ENCODE measurements at places on chromosomes 12 and 14. TPM values are rescaled to one million over a fixed set of nuclear protein-coding genes. Genes with fewer than 3 reads are reported as not detected.

DEGS2 gene
- polyA plus RNA-seq = 3.9 TPM

RBM23 gene
- polyA plus RNA-seq = 30.4 TPM

LRRIQ1 gene
- polyA plus RNA-seq = 0.80 TPM

IL26 gene
- not detected for polyA plus RNA-seq

KRT83 gene
- polyA plus RNA-seq = not detected

GRCh38 chr14:99736603-99737371, 52.7 kb downstream of the CYP46A1 start:
- no peaks in the 10 kb centered on the region for H3K27me3 ChIP-seq
- no peak overlapping the region for H3K27ac ChIP-seq
- peaks cover 7% of the 10 kb centered on the region for H3K4me1 ChIP-seq
- H3K4me3 ChIP-seq = no peak overlapping the region
- no peaks in the 10 kb centered on the region for H3K36me3 ChIP-seq

DNA sequence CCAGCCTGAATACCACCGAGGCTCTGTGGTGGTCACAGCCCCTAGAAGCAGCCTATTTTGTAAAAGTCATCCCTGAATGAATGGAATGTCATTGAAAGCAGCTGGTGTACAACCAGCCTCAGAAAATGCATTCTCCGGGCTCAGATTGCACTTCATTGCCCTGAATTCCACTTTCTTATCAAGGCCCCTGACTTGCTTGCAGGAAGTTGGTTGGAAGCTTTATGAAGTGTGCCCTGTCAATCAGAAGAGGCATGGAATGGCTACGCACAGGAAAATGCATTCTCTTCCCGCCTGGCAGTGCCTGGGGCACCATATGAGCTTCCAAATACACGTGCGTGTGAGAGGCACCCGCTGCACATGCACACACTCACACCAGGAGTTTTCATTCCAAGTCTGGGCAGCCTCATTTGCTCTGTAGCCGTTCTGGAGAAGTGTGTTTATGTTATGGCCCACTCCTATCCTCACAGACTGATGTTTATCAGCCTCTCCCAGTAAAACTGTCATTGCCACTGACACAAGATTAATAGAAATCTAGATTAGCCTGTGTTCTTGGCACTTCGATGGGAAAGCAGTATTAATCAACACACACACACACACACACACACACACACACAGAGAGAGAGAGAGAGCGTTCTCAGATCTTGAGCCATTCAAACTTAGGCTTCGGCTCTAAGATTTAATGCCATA, 63.9 kb downstream of the NUAK1 start:
- H3K27ac ChIP-seq = no peak overlapping the region
- no peaks in the 10 kb centered on the region for H3K36me3 ChIP-seq
- no peak overlapping the region for H3K4me3 ChIP-seq
- no peaks in the 10 kb centered on the region for H3K27me3 ChIP-seq
- DNase-seq = no peak

DNA sequence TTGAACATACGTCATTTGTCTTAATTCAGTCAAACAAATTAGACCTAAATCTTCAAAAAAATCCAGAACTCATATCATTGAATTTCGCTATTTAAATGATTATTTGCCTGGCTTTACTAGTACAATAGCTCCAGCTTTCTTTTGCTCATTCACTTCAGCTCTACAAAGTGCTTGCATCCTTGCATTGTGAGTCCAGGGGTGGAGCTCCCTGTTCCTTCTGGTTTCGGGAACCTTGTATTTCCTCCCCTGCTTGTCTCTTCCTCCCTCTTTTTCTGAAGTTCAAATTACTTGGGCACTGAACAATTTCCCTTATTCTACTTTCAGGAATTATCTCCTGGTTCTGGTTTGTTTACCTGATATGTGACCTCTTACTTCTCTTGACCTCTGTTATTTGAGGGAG, 58.1 kb upstream of the KITLG start:
- no peak for DNase-seq
- no peak overlapping the region for H3K4me3 ChIP-seq
- H3K4me1 ChIP-seq = peaks cover 24% of the 10 kb centered on the region
- H3K27me3 ChIP-seq = no peaks in the 10 kb centered on the region

DNA sequence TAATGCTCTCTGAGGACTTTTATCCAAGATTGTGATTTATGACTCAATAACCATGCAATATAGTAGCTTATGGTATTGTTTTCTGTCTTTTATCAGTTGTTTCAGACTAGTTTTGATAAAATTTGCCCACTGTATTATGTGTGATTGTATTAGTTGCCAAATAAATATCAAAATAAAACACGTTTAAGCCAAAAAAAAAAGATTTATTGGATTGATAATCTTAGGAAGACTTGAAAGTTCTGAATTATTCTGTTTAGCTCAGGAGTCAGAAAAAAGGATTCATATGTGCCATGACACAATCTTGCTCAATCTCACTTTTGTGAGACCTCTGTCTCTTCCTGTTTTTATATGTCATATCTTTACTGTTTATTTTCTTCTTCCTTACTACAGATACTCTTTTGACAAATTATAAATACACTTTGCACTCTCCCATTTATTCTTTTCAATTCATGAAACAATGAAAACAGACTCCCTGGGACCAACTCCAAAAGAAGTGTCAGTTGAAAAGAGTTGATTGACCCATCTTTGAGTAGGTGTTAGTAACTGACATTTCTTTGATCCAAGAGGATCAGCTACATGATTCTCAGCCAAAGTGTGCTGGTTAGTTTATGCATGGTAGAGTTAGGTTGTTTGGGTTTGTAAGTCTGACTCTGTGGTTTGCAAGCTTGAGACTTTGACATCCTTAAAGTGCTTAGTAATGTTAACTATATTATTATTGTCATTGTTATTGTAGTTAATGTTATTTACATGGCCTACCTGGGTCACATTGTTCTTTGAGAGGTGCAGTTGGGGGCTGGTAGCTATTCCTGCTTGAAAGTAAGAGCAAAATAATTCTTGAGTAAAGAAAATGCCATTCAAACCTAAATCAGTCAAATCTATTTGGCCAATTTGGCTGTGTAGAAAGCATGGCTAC, 2.5 kb downstream of the OR6C76 start:
- no peak overlapping the region for H3K27ac ChIP-seq
- no peaks in the 10 kb centered on the region for H3K27me3 ChIP-seq
- H3K4me3 ChIP-seq = no peak overlapping the region

- H3K36me3 ChIP-seq = no peaks in the 10 kb centered on the region
- H3K27me3 ChIP-seq = no peaks in the 10 kb centered on the region
- peak; percentile 69 for DNase-seq
- no peak overlapping the region for H3K27ac ChIP-seq
- peak overlapping the region; percentile 53 for H3K4me3 ChIP-seq
Observed at GRCh38 chr14:74257078-74257940, 18.1 kb downstream of the VSX2 start.

- no peaks in the 10 kb centered on the region for H3K27me3 ChIP-seq
- DNase-seq = peak; percentile 43
- no peak overlapping the region for H3K4me3 ChIP-seq
- no peaks in the 10 kb centered on the region for H3K4me1 ChIP-seq
- no peaks in the 10 kb centered on the region for H3K36me3 ChIP-seq
Observed at GRCh38 chr12:46187023-46187422, 81.8 kb downstream of the SLC38A1 start.

DNA sequence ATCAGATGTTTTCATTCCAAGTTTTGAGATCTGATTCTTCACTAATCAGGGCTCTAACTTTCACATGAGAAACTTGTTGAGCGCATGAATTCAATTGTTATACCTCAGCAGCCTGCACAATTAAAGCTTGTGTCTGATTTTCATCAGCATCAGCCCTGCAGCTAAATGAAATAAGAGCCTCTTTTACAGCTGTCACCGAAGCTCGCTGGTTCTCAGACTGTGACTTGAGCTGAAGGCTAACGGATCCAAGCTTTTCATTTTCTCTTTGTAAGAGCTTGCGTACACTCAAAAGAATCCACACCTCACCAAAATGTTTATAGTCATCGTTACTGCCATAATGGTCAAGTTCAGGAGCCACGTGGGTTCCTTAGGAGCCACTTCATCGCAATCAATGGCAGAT, 65.5 kb upstream of the BEGAIN start:
- H3K27ac ChIP-seq = no peak overlapping the region
- no peaks in the 10 kb centered on the region for H3K36me3 ChIP-seq
- no peaks in the 10 kb centered on the region for H3K27me3 ChIP-seq
- peaks cover 16% of the 10 kb centered on the region for H3K4me1 ChIP-seq
- no peak for DNase-seq

DNA sequence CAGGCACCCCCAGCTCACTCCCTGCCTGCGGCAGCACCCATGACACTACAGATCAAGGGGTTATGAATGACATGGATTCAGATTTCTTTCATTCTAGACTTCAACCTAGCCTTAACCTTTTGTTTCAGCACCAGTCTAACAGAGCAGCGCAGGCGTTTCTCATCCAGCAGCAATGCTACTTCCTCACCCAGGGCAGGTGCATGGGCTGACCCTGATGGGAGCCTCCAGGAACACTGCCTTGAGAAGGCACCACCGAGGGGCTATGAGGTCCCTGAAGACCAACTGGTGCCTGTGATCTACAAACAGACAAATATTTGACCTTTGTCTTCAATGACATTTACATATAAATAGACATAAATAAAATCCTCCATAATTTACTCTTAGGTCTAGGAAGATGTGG, 10.8 kb downstream of the CDCA4 start:
- H3K27ac ChIP-seq = no peak overlapping the region
- H3K36me3 ChIP-seq = peaks cover 7% of the 10 kb centered on the region
- no peaks in the 10 kb centered on the region for H3K27me3 ChIP-seq
- no peak overlapping the region for H3K4me3 ChIP-seq
- no peak for DNase-seq

- H3K4me1 ChIP-seq = peaks cover 23% of the 10 kb centered on the region
- H3K36me3 ChIP-seq = no peaks in the 10 kb centered on the region
- no peaks in the 10 kb centered on the region for H3K27me3 ChIP-seq
Observed at GRCh38 chr12:53500142-53500775, 824 bp upstream of the TARBP2 start.

DNA sequence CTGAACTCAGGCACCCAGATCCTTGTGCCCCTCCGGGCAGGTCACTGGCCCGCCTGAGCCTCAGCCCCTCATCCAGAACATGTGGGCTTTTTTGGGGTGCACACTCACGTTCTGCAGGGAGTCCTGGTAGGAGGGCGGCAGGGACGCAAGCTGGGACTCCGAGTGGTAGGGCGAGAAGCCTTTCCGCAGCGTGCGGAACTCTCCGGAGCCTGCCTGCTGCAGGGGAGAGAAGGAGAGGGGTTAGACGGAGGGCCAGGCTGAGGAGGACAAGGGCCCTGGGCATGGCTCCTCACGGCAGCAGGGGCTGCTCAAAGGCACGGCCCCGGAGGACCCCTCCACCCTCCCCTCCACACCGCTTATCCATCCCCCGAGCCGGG, 40.8 kb downstream of the CCNK start:
- H3K27ac ChIP-seq = no peak overlapping the region
- H3K36me3 ChIP-seq = no peaks in the 10 kb centered on the region
- H3K4me1 ChIP-seq = no peaks in the 10 kb centered on the region
- H3K27me3 ChIP-seq = no peaks in the 10 kb centered on the region
- peak; percentile 44 for DNase-seq

DNA sequence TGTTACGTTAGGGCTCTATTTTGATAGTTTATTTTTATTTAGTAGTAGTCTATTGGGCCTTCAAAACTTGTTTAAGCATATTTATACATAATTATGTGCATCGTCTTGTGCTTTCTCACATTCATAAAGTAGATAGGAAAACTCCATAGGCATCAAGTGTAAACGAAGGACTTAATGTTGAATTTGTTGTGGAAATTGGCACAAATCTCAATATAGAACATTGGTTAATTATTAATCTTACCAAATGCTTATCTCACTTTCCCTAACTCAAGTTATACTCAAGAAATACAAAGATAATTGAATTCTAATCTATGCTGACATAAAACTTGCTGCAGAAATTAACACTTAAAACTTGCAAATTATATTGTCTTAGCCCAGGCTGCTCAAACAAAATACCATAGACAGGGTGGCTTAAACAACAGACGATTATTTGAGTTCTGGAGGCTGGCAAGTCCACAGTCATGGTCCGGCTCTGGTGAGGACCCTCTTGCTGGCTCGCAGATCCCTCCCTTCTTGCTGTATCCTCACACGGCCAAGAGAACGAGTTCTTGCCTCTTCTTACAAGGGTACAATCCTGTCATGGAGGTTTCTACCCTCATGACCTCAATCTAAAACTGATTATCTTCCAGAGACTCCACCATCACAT, 18.8 kb downstream of the STYX start:
- no peaks in the 10 kb centered on the region for H3K36me3 ChIP-seq
- no peak overlapping the region for H3K4me3 ChIP-seq
- H3K27me3 ChIP-seq = no peaks in the 10 kb centered on the region
- peaks cover 6% of the 10 kb centered on the region for H3K4me1 ChIP-seq

DNA sequence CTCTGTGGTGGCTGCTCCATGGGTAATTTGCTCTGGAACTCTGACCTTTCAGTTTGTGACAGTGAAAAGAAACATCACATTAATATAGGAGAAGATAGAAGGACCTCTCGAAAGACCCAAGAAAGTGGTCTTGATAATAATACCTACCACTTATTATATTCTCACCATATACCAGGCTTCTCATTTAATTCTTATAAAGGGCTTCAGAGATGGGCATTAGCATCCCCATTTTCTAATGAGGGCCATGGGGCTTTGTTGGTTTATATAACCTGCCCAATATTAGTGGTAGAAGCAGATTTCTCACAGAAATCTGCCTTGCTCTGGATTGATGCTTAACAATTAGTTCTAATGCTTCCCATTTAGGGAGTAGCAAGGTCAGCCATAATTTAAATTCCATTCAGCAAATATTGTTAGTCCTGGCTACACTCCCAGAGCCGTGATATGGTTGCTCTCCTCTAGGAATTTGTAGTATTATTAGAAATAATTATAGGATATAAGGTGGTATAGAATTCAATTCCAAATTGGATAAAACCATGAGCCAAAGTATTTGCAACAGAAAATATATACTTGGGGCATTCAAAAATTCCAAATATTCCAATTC, 7.4 kb upstream of the AMIGO2 start:
- H3K4me1 ChIP-seq = no peaks in the 10 kb centered on the region
- H3K4me3 ChIP-seq = no peak overlapping the region
- no peaks in the 10 kb centered on the region for H3K36me3 ChIP-seq

GRCh38 chr12:129310346-129310745, 457.1 kb downstream of the GLT1D1 start:
- H3K27ac ChIP-seq = no peak overlapping the region
- no peaks in the 10 kb centered on the region for H3K4me1 ChIP-seq
- H3K4me3 ChIP-seq = no peak overlapping the region
- no peak for DNase-seq
- H3K36me3 ChIP-seq = no peaks in the 10 kb centered on the region

- H3K4me1 ChIP-seq = no peaks in the 10 kb centered on the region
- H3K4me3 ChIP-seq = no peak overlapping the region
- H3K27ac ChIP-seq = peak overlapping the region; percentile 38
- no peaks in the 10 kb centered on the region for H3K27me3 ChIP-seq
Observed at GRCh38 chr12:93783832-93784231, 106.7 kb downstream of the CRADD start.
